Chondrocyte (in vitro differentiated cells): ENCODE measurements at places on chromosomes 5 and 9. TPM values are rescaled to one million over a fixed set of nuclear protein-coding genes. Genes with fewer than 3 reads are reported as not detected.

The CYSRT1 gene
- 0.44 to 0.92 TPM (median 0.79 TPM) in 3 replicates for total RNA-seq

The DOCK8 gene
- total RNA-seq = 0.17 TPM in 1 of 3 replicates, not detected in the others

The SPINK6 gene
- total RNA-seq = not detected in 3 replicates

The BTNL8 gene
- total RNA-seq = not detected in 3 replicates

The PDE6A gene
- 0.07 to 0.12 TPM (median 0.08 TPM) in 3 replicates for total RNA-seq

The SLC6A19 gene
- total RNA-seq = not detected in 3 replicates

The BTNL3 gene
- total RNA-seq = not detected in 3 replicates

The CNTNAP3 gene
- 10.4 to 22.3 TPM (median 20.0 TPM) in 3 replicates for total RNA-seq

DNA sequence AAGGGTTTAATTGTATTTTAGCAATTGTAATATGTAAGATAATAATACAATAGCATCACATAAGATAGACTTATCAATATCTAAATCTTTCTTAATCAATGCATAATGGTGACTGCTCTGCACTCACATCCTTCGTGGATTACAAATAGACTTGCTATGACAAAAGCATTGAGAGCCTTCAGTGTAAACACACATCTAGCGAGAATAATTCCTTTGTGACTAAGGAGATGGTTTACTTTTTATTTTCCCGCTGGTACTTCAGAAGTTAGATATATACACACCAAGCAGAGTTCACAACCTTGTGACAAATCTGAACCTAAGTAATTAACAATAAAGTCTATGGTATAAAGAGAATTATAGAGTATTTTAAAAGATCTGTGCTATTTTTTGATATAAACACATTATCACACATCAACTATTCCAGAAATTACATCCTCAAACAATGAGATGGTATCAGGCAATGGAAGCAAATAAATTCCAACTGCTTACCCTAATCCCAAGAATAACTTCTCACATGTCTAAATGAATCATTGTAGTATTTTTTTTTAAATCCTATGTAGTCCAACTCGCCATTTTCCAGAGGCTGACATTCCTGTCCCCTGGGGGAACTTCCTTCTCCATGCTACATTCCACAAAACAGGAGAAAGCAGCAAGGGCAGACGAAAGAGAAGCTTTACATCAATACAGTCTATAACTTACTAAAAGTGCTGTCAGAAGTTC lies 51.2 kb downstream of the MAPKAP1 start:
- DNase-seq = no peak

GRCh38 chr5:154112255-154112654 lies 73.5 kb downstream of the MFAP3 start:
- no peak for DNase-seq

DNA sequence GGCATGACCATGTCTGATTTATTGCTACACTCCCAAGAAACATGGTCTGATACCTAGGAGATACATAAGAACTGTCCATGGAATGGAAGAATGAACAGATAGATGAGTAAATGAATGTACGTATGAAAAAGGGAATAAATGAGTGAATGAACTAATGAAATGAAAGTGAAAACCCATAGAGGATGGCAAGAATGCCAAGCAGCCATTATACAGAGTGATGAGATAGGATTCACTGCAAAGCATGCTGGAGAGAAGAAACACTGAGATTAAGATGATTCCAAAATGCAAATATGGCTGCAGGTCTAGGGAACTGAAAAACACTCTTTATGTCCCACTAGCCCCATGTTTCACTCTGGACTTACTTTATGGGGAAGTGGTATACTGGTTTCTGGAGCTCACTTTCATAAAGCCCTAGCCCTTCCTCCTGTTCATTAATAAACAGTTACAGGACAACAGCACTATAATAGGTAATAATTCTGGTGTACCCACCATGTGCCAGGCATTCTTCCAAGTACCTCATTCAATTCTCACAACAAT lies 170.3 kb upstream of the RAD23B start:
- DNase-seq = no peak

- no peak for DNase-seq
Observed at GRCh38 chr5:148810823-148811222, 15.6 kb upstream of the ADRB2 start.

DNA sequence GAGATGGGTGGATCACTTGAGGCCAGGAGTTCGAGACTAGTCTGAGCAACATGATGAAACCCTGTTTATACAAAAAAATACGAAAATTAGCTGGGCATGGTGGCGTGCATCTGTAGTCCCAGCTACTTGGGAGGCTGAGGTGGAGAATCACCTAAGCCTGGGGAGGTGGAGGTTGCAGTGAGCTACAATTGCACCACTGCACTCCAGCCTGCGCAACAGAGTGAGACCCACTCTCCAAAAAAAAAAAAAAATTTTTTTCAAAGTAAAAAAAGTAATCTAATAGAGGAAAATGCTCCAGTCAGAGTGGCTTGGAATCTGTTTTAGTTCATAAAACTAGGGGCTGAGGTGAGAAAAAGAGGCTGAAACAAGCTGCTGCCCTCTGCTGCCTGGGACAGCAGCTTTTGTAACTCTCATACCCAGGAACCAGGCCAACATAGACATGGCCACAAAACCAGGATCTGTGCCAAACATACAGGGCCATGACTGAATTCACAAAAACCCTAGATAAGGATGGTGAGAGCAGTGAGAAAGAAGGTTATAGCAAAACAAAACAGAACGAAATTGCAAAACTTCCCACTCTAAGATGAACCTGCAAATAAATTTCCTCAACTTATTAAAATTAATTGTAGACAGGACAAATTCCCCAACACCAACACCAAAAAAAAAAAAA lies 13.1 kb upstream of the DCAF12 start:
- no peak for DNase-seq

- no peak for DNase-seq
Observed at GRCh38 chr5:81854915-81855314, 104.0 kb upstream of the SSBP2 start.

- no peak for DNase-seq
Observed at GRCh38 chr5:96844481-96844990, 31.8 kb upstream of the ERAP2 start.

DNA sequence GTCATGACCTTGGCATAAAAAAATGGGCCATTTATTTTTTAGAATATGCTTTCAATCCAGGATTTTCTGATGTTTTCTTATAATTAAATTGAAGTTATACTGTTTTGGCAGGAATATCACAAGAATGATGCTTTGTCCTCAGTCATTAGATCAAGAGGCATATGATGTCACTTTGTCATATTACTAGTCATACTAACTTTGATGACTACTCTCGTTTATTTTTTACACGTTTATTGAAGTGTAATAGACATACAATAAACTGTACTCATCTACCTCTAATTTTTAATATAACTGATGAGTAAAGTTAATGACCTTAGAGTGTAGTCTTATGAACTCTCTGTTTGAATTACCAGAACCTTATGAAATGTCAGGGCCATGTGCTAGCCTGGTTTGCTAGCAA lies 56.4 kb downstream of the PBX3 start:
- DNase-seq = no peak

DNA sequence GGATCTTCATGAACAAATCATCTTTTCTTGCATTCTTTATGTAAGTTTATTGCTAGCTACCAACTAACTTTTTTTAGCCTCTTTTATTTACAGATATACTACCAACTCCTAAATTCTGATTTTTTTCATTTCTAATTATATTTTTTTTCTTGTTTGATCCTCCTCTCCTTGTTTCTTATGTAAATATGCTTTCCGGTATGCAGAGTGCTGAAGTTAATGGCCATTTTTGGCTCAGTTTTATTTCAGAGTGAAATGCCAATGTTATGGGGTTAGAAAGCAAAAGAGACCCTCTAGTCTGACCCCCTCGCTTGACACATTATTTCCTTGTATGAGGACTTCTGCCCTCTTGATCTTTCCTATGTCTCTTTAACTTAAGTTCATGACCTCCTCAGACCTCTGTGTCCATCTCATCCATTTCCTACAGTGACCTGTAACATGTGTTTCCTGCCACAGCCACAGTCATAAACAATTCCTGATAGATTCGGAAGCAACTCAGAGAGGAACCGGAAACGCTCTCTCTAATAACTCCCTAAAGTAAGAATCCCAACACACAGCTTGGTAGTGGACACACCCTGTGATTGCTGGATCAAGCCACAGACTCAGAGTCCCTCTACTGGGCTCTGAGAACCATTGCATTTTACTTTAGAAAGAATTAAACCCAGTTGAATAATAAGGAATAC lies 42.9 kb upstream of the AFAP1L1 start:
- no peak for DNase-seq

DNA sequence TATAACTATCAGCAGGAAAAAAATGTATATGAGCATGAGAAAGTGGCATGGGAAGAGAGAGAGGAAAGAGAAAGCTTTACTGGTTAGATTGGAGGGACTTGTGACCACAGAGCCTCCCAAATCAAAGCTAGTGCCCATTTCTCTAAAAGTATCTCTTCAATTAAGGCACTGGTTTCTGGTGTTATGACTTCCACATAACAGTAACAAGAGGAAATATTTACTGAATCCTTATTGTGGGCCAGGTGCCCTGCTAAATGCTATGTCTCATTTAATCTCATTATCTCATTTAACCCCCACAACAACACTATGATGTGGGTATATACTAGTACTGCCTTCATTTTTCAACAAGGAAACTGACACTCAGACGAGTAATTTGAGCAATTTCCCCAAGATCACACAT lies 221.5 kb downstream of the EBF1 start:
- DNase-seq = no peak

DNA sequence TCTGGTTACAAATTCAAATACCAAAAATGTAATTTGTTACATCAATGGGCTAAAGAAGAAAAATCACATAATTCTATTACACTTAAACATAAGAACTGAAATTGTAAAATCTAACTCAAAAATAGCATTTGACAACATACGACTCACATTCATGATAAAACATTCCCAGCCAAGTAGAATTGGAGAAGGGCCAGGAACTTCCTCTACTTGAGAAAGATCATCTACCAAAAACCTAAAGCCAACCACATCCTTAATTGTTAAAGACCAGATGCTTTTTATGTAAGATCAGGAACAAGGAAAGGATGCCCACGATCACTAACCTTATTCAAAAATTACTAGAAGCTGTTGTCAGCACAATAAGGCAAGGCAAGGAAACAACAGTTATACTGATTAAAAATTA lies 1819.8 kb upstream of the C9orf72 start:
- DNase-seq = no peak

DNA sequence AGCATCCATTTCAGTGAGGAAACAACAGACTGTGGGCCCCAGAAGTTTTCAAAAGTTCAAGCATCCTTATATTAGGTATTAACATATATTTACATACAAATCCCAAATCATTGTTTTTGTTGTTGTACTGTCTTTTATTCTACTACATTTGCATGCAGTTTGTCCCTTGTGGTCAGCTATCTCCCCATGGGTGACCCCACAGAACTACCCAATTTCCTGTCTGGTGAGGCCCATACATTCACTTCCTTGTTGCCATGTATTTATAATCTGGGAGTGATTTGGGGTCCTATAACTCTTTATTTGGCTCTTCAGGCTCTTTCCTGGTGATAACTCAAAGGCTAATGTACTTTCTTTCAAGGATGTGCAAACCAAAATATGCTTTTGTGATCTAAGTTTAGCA lies 3.3 kb upstream of the CD180 start:
- DNase-seq = no peak

DNA sequence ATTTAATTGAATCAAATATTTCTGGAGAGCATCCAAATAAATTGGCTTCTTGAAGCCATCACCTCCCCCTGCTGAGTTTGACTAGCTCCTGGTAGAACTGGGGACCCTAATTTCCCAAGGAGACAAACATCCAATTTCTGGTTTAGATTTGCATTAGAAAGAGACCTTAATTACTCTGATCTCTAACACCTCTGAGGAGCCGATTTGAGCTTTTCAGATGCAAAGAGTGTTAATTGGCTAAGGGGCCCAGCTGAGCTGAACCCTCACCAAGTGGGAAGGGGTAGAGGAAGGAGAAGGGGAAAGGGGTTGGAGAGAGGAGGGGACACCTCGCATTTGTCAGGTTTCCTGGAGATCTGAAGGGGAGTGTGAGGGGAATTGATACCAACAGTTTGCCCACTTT lies 145.4 kb upstream of the SHB start:
- no peak for DNase-seq

- no peak for DNase-seq
Observed at GRCh38 chr5:39178861-39179260, 40.5 kb downstream of the FYB1 start.

- no peak for DNase-seq
Observed at GRCh38 chr5:143072734-143073133, 302.6 kb downstream of the ARHGAP26 start.
